ENCODE measurements at places on chromosomes 13 and 19.

- DNase-seq = no peak
Observed at GRCh38 chr13:78131811-78132210, 213.2 kb upstream of the EDNRB start.

DNA sequence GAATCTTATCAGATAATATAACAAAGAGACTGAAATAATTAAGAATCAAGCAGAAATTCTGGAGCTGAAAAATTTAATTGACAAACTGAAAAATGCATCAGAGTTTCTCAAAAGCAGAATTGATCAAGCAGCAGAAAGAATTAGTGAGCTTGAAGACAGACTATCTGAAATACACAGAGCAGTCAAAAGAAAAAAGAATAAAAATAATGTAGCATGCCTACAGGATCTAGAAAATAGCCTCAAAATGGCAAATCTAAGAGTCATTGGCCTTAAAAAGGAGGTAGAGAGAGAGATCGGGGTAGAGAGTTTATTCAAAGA, 39.2 kb downstream of the CAB39L start:
- DNase-seq = no peak

GRCh38 chr13:99351772-99352171, 44.6 kb upstream of the GPR183 start:
- DNase-seq = no peak

- no peak for DNase-seq
Observed at GRCh38 chr19:39858541-39858940, 12.4 kb upstream of the FBL start.

GRCh38 chr19:6026390-6027227, 48.7 kb upstream of the RANBP3 start:
- DNase-seq = no peak

GRCh38 chr19:2311093-2311492, 3.1 kb upstream of the LINGO3 start:
- DNase-seq = no peak

GRCh38 chr19:45187421-45188100, 9.0 kb downstream of the BLOC1S3 start:
- no peak for DNase-seq

- DNase-seq = peak; percentile 34
Observed at GRCh38 chr13:84659359-84659661, 777.0 kb upstream of the SLITRK1 start.

- peak; percentile 9 for DNase-seq
Observed at GRCh38 chr13:84025824-84026223, 143.6 kb upstream of the SLITRK1 start.

- peak; percentile 11 for DNase-seq
Observed at GRCh38 chr19:46081928-46082727, 41.3 kb upstream of the IGFL4 start.

- DNase-seq = no peak
Observed at GRCh38 chr13:106464076-106464475, 71.4 kb downstream of the EFNB2 start.

DNA sequence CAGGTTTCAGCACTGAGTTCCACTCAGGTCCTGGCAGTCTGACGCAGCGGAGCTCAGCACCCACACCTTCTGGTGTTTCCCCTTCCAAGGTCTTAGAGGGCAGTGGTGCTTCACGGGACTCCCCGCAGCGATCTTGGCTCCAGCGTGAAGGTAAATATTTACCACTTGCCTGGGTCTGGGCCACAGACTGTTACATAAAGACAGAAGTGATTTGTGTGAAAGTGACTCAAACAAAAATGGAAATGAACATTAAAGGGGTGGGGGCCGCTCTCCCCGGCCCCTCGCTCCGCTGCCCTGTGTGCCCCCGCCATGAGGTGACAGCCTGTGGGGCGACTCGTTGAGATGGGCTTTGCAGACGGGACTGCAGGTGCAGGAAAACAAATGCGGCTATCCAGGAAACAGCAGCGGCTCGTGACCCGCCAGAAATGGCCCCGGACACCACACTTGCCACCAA, 55.0 kb downstream of the GGACT start:
- no peak for DNase-seq

- DNase-seq = peak; percentile 19
Observed at GRCh38 chr13:91242652-91243051, 104.8 kb upstream of the MIR17HG start.

DNA sequence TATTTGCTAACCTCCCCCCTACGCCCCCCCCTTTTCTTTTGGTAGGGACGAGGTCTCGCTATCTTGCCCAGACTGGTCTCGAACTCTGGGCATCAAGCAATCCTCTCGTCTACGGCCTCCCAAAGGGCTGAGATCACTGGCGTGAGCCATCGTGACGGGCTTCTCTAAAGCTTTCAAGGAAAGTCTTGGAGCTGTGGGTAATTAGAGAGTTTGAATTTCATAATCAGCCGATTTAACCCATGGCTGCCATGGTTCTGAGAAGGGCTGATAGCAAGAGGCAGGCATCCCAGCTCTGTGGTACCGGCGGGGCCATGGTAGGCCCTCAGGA, 679 bp upstream of the ABHD8 start:
- DNase-seq = no peak

DNA sequence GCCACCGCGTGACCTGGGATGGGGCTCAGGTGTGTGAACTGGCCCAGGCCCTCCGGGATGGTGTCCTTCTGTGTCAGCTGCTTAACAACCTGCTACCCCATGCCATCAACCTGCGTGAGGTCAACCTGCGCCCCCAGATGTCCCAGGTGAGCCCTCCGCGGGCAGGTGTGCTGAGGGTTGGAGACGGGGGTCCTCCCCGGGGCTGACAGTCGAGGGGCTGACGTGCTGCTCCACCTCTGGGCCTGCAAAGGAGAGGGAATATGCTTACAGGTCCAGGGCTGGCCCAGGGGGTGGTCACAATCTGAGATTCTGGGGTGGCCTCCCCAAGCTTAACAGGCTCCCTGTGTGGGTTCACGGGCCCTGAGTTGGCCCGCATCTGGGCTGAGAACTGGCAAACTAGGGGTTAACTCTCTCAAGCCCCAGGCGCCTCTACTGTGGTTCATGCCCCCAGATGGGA, 386 bp downstream of the VAV1 start:
- no peak for DNase-seq

DNA sequence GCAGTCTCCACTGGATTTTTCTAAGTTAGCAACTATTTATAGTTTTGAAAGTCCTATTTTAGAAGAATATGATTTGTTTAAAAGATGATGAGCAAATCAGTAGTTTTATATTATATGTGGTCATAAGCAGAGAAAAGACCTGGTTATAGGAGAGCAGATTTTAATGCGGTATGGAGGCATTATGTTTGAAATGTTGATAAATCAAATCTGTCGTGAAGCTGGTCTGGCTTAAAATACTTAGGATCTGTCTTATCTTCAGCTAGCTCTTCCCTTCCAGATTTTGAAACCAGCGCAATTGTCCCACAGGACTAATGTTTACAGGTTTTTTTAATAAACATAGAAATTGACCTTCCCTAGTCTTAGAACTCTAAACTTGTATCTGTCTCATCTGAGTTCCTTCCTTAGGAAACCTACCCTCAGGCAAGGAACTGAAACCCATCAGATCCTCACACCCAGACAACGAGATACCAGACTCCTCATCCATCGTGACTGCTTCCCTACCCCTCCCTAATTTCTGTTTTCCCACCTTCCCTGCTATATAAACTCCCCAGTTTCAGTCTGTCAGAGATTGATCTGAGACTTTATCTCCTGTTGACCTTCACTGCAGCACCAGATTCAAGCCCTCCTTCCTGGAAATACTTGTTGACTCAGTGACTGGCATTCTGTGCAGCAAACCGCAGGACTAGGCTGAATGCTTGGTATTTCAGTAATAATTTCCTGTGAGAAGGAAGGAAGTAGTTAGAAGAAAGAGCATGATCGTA, 37.8 kb upstream of the CXCL17 start:
- peak; percentile 24 for DNase-seq

- DNase-seq = no peak
Observed at GRCh38 chr13:60139272-60139671, 24.5 kb downstream of the DIAPH3 start.

DNA sequence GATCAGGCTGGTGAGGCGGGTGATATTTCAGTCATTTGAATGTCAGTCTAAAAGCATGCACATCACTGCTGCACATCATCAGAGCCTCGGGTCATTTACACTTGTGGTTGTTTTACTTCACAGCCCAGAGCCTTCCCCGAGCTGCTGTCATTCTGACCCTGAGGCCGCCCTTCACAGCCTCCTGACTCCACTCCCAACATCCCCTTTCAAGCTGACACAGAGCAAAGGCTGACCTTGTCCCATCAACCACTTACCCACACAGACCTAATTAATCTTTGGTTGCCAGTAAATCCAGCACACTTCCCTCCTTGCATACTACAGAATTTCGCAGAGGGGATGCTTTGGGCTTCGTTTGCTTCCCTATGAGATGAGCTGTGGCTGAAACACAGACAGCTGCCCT, 528.1 kb downstream of the DIAPH3 start:
- DNase-seq = no peak

- peak; percentile 10 for DNase-seq
Observed at GRCh38 chr19:44072543-44073401, 813 bp downstream of the ZNF284 start.

DNA sequence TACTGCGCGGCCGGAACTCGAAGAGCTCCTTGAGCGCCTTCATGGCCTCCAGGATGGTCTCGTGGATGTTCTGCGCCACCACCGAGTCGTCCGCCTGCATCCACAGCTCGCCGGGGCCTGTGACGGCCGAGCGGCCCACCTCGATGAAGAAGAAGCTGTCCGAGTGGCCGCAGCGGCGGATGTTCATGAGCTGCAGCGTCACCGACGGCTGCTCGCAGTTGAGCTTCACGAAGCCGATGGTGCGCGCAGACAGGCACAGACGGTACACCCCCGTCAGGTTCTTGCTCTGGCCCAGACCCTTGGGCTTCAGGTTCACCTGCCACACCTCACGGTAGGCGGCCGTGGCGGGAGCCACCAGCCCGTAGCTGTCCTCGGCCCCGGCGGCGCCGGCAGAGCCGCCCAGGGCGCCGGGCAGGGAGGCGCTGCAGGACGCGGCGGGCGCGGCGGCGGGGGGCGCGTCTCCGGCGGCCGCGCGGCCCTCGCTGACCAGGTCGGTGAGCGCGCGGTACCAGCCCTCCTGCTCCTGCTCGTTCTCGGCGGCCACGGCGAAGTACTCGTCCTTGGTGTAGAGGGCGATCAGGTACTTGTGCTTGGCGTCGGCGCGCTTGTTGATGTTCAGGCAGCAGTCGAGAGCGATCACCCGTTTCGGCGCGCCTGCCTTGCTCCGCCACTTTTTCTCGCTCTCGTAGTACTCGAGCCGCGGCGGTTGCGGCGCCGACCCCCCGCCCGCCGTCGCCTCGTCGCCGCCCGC, 1.1 kb downstream of the IRS2 start:
- peak; percentile 58 for DNase-seq

DNA sequence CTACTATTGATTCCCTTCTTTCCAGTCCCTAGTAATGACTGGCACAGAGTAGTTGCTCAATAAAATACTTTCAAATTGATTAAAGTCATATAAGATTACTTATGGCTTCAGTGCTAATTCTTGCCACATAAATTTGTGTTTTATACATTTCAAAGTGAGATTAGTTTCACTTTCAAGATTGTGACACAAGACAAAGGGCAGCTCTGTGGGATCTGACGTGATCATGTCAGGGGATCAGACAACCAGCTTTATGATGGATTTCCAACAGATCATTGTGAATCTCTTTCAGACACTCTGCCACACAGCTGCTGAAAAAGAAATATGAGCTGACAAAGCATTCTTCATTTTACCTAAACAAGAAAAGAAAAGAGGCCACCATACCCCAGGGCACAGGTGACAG, 73.4 kb upstream of the POMP start:
- no peak for DNase-seq

- peak; percentile 32 for DNase-seq
Observed at GRCh38 chr13:67223024-67223423, 7.1 kb downstream of the PCDH9 start.

DNA sequence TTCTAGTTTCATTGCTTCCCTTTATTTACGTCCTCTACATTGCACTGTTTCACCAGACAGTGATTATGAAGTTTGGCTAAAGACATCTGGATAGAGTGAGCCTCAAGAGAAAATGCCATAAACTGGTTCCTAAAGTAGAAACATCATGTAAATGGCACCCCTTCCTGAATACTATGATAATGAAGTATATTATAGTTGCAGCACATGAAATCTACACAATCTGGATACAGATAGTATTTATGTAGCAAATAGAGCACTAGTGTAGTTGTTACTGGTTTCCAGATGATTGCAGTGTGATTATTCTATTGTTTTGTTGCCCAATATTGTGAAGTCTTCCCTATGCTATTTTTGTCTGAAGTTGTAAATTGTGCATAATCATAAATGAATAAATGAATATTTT, 2786.9 kb upstream of the PCDH20 start:
- DNase-seq = no peak

GRCh38 chr13:53052675-53053074, 24.1 kb downstream of the OLFM4 start:
- peak; percentile 42 for DNase-seq

DNA sequence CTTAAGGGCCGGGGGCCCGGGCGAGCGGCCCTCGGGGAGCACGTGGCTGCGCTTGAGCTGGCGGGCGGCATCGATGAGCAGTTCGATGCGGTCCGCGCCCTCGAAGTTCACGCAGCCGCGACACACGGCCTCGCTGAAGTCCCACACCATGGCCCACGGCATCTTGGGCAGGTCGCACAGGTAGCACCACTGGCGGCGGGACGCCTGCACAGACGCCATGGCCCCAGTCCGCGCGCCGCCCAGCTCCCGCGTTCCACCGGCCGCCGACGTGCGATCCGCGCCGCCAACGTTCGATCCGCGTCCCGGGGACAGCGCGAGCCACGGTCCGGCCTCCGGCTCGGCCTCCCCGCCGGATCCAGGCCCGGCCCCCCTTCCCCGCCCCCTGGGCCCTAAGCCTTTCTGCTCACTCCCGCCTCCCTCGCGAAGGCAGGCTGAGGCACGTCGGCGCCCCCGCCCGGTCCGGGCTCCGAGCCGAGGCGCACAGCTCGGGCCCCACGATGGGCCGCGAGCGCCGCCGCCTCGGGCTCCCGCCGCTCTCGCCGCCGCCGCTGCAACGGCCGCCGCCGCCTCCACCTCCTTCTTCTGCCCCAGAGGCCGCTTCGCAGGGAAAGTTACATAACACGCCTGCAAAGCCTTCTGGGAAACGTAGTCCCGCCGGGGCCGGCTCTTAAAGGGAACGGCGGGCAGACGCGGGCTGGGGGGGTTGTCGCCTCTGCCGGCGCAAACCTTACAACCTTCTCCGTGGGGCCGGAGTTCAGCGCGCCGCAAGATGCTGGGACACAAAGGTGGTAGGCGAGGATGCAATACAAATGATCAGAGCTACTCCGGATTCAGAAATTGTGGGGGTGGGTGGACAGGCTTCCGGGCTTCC, at the start of gene IRF2BP1:
TSS of gene IRF2BP1 (minus strand) at position 586 of the 871 bp plus-strand sequence. CDS start at position 219, 367 bp downstream.
- DNase-seq = peak; percentile 98

GRCh38 chr13:23622985-23623384, 52.8 kb downstream of the TNFRSF19 start:
- no peak for DNase-seq

- no peak for DNase-seq
Observed at GRCh38 chr19:8088752-8089663, 36.4 kb downstream of the CCL25 start.

GRCh38 chr13:27065582-27065981, 106.0 kb downstream of the USP12 start:
- DNase-seq = no peak

All from muscle of leg (tissue), 16 donors.